ENCODE measurements at places on chromosomes 2 and 18.

GRCh38 chr2:78077633-78078032 is 555.5 kb upstream of the LRRTM4 start:
- DNase-seq: peak; percentile 7

GRCh38 chr18:51192026-51192425 is 5.5 kb downstream of the MEX3C start:
- no peak for DNase-seq

DNA sequence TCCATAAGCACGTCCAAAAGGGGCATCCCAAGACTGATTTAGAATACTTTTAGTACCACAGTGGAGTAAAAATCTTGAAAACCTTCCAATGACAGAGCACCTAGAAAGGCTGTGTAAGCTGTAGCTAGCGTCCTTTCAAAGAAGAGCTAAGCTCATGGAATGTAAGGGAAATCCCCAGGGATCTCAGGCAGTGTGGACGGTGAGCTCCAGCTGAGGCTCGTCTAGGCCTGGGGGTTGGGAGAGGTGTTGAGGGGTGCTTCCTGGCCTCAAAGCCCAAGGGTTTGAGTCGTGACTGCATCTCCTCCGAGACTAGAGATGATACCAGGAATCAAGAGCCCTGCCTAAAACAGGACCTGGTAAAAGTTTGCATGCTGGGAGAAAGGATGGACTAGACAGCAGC is 7.6 kb downstream of the CTIF start:
- no peak for DNase-seq

GRCh38 chr18:9757827-9758621 is 49.9 kb downstream of the RAB31 start:
- no peak for DNase-seq

GRCh38 chr2:217456016-217456415 is 546.8 kb downstream of the TNS1 start:
- no peak for DNase-seq

GRCh38 chr2:24507549-24507948 is 16.5 kb downstream of the NCOA1 start:
- no peak for DNase-seq

DNA sequence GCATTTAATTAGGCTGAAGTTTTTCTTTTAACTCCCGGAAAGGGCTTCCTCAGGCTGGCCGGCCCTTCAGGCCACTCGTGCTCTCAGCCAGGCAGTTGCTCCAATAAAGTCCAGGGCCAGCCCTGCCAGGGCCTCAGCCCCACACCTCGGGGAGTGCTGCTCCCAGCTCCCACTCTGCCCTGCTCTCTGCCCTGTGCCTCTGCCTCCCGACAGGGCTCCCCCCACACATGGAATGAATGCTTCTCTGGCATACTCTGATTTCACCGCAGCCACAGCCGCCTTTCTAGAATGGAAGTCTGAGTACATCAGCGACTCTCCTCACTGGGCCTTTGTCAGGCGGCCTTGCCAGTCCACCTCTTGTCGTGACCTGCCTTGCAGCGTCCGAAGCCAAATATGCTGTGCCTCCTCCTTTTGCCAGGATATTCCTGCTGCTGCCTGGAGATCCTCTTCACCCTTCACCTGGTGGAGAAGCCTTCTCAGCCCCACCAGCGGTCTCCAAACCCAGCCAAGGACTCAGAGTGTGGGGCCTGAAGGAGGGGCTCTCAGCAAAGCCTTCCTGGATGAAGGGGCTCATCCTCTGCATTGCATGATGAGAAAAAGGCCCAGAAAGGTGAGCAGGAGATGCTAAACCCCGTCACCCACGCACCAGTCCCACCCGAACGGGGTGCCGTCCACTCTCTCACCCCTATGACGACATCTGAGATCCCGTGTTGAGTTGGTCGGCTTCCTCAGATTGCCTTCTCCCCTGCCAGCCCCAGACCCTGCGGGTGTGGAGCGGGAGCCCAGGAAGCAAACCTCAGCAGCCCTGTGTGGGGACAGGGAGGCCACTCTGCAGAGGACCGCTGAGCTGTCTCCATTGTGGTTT is 472.7 kb upstream of the HS6ST1 start:
- no peak for DNase-seq

DNA sequence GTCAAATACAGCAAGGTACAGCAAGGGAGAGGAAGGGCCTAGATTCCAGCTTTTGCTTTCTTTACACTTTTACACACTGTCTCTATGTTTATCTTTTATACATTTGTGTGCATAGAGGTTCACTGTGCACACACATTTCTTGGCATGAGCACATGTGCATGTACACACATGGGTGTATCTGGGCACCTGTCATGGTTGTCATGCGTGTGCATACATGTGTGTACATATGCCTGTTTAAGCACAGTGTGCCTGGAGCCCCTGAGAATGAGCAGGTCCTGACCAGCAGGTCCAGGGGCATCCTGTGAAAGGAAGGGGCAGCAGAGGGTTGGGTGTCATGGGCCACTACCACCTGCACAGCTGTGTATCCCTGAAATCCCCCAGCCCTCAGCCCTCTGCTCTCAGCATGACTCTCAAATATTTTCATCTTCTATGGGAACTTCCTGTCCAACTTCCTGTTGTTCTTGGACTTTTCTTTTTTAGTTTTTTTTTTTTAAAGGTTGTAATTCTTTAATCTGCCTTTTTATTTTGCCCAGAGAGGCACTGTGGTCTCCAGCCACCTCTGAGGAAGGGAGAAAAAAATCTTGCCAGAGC is 97.0 kb upstream of the EPAS1 start:
- DNase-seq: no peak

GRCh38 chr18:13725566-13726231 is 659 bp downstream of the FAM210A start:
- no peak for DNase-seq

GRCh38 chr2:1743396-1744150 is 742 bp downstream of the PXDN start:
- peak; percentile 66 for DNase-seq

DNA sequence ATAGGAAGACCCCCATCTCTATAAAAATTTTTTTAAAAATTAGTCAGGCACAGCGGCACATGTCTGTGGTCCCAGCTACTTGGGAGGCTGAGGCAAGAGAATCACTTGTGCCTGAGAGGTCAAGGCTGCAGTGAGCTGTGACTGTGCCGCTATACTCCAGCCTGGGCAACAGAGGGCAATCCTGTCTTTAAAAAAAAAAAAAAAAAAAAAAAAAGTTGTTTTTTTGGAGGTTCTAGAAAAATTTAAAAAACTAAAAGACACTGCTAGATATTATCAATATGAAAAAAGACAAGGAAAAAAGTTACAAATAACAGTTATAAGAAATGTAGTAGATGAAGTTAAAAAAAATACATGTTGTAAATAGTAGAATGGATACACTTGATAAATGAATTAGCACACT is 56.1 kb upstream of the C2orf15 start:
- DNase-seq: peak; percentile 26

GRCh38 chr2:1366546-1367134 is 46.6 kb upstream of the TPO start:
- peak; percentile 29 for DNase-seq

- DNase-seq: no peak
These were observed 1.3 kb downstream of the PIAS2 start for GRCh38 chr18:46915800-46916550.

- DNase-seq: no peak
These were observed 10.8 kb upstream of the TAF4B start for GRCh38 chr18:26215247-26215970.

- no peak for DNase-seq
These were observed 40.1 kb downstream of the MGAT5 start for GRCh38 chr2:134293719-134294537.

DNA sequence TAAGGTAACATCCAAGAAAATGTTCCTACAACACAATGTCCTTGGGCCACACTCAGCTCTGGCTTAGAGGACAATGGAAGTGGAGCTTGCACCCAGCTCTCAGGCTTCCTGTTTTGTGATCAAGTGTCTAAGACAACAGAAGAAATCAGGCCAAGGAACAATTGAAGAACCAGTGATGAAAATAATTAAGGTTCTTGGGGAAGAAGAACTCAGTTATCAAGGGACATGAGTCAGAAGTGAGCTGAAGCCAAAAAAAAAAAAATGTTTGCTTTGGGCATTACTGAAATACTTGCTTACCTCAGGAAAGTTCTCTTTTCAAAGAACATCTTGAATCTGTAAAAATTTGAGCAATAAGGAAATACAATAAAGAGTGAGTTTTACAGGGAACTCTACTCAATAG is 299.0 kb downstream of the FBXO15 start:
- DNase-seq: no peak

GRCh38 chr2:9030841-9031240 is 27.4 kb upstream of the MBOAT2 start:
- no peak for DNase-seq

- DNase-seq: no peak
These were observed 321.5 kb downstream of the XIRP2 start for GRCh38 chr2:167209784-167210183.

- no peak for DNase-seq
These were observed 80.0 kb upstream of the FAM136A start for GRCh38 chr2:70381821-70382220.

DNA sequence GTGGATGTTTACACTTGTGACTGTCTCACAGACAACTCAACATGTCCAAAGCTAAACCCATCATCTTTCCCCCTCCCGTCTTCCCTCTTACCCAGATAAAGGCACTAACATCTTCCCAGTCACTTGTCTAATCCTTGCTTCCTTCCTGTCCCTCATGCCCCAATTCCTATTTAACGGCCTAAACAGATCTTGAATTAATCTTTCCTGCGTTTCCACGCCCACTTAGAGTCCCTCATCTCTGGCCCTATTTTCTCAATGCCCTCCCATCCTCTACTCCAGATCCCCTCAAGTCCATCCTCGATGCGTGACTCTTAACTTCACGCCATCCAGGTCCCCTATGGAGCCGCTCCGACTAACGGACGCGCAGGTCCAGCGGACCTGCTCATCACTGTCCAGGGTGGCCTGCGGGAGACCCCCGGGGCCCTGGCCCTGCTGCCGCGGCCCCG is 682 bp upstream of the SCLY start:
- DNase-seq: peak; percentile 53

DNA sequence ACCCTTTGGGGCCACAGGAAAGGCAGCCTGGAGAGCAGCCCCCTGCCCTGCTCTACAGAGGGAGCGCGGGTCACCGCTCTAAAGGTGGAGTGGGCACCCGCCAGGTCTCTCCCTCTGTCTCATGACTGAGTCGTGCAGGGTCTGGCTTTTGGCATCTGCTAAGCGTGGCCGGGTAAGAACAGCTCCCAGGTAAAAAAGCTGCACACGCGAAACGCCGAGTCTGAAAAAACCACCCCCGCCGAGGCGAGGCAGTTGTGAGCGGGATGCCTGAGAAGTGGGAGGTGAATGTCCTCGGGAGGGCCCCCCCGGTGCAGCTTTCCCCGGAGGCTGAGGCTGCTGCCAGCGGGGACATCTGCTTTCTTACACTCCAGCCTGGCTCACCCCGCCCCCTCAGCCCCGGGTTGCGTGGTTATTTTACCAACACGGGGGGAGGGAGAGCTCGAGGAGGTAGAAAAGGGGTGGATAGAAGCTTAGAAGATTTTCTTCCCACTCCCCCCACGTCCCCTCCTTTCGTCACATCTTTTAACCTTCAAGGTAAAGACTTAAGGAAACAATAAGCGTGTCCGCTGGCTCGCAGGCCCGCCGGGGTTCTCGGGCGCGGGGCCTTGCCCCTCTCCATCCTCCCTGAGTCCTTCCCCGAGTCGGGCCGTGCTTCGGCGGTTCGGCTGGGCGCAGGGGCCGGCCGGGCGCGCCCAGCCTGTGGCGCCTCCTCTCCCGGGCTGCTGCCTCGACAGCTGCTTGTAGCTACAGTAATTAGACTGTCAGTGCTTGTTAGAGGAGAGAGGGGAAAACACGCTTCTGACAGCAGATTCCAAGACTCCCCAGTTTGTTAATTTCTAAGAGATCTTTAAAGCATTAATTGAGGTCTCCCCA is 70.6 kb upstream of the PSMD14 start:
- peak; percentile 77 for DNase-seq

DNA sequence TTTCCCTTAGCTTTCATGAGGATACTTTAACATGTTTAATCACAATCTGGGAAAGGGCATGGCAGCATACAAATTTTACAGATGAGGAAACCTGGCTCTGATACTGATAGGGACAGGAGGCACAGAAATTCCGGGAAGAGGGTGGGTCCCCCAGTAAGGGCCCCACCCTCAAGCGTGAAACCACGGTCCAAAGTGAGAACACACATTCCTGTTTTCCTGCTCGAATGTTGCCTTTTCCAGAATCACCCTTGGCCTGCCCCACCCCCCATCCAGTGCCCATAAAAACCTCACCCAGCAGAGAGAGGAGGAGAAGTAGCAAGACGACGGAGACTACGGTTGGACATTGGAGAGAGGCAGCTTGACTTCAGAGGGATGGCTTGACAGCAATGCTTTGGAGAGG is 98.2 kb downstream of the HIBCH start:
- peak; percentile 24 for DNase-seq

- no peak for DNase-seq
These were observed 43.0 kb downstream of the G6PC2 start for GRCh38 chr2:168944065-168944464.

DNA sequence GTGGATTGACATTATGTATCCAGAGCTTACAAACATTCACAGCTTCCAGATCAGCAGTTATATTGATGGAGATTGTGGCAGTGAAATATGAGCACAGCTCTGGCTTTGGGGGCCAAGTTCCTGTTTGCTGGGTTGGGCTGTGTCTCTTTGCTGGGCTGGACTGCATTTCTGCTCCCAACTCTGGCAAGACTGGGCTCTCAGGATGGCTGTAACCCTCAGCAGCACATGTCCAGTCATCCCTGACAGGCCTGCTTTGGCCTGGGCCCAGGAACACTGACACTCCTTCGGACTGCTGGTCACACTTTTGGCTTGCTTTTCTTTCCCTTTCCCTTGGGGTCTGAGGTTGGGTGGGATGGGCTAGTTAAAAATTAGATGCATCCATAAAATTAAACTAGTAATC is 17.9 kb upstream of the VPS4B start:
- no peak for DNase-seq

DNA sequence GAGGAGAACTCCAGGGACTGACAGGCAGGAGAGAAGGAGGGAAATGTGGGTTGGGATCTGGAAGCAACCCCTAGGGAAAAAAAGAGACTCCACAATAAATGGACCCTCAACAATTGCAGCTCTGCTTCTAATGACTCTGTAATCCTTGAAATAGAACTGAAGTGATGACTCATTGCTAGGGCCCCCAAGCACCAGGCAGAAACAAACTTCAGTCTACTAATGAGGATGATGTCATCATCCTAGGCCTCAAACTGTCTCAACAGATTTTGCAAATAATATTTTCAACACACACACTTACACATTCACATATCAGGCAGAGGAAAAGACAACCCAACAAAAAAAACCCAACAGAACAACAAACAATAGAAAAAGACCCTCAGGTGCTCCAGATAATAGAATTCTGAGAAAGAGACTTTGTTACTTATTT is 143.3 kb downstream of the HDAC4 start:
- DNase-seq: peak; percentile 76
